Fibroblast of upper back skin (primary cell): ENCODE measurements at places on chromosomes 2 and 18.

DNA sequence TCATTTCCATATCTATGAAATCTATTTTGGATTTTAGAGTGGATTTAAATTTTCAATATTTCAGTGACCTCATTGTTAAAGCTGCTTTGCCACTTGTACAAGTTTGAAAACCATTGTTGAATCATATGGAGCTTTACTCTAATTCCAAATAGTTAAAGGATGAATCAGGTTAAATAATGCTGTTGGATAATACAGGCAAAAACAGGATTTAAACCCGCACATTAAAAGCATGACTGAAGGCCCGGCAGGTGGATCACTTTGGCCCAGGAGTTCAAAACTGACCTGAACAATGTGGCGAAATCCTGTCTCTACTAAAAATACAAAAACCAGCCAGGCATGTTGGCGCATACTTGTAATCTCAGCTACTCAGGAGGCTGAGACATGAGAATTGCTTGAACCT, 68.3 kb downstream of the RIF1 start:
- peak; percentile 35 for DNase-seq

- DNase-seq: peak; percentile 43
Measured at GRCh38 chr2:118048401-118048800, 34.5 kb upstream of the CCDC93 start.

DNA sequence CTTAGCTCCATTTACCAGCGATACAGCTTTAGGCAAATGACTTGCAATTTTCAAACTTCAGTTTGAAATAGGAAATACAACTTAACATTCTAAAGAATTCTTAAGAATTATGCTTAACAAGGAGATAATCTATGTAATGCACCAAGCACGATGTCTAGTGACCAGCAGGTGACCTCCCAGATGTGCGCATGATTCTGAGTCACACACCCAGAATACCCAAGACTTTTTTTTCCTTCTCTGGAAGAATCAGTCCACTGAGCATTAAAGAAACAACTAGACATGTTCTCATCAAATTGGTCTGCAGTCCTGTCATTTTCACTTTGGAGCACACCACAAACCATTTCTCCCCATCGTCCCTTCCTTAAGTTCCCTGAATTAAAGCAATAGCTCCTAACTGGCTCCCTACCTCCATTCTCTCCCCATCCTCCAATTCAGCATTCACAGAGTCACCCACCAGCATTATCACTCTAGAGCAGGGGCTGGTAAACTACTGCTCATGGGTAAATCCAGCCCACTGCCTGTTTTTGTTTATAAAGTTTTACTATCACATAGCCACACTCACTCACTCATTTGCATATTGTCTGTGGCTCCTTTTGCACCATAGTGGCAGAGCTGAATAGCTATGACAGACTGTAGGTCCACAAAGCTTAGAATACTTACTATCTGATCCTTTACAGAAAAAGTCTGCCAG, 13.2 kb downstream of the EVA1A start:
- peak; percentile 56 for DNase-seq

DNA sequence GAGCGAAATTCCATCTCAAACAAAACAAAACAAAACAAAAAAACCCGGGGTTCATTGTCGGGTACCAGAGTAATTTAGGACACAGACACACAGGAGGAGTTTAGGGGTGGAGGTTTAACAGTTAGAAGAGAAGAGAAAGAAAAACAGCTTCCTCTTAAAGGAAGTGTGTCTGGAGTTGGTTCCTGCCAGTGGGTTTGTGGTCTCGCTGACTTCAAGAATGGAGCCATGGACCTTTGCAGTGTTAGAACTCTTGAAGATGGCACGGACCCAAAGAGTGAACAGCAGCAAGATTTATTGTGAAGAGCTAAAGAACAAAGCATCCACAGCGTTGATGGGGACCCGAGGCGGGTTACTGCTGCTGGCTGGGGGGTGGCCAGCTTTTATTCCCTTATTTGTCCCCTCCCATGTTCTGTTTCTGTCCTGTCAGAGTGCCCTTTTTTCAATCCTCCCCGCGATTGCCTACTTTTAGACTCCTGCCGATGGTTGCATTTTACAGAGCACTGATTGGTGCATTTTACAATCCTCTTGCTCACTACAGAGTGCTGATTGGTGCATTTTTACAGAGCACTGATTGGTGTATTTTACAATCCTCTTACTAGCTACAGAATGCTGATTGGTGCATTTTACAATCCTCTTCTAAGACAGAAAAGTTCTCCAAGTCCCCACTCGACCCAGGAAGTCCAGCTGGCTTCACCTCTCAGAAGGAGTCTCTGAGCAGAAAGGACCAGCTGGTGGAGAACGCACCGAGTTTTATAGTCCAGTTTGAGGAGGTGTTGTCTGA, 28.7 kb upstream of the ATP8B1 start:
- no peak for DNase-seq

- peak; percentile 5 for DNase-seq
Measured at GRCh38 chr18:14914121-14914520, 166.1 kb downstream of the ANKRD30B start.

- no peak for DNase-seq
Measured at GRCh38 chr2:238939074-238939473, 91.2 kb downstream of the TWIST2 start.

GRCh38 chr2:218255446-218255845, 5.4 kb upstream of the GPBAR1 start:
- DNase-seq: peak; percentile 45

GRCh38 chr2:40373111-40373510, 78.8 kb downstream of the SLC8A1 start:
- DNase-seq: no peak

- DNase-seq: peak; percentile 55
Measured at GRCh38 chr2:196331851-196332250, 160.5 kb upstream of the STK17B start.

DNA sequence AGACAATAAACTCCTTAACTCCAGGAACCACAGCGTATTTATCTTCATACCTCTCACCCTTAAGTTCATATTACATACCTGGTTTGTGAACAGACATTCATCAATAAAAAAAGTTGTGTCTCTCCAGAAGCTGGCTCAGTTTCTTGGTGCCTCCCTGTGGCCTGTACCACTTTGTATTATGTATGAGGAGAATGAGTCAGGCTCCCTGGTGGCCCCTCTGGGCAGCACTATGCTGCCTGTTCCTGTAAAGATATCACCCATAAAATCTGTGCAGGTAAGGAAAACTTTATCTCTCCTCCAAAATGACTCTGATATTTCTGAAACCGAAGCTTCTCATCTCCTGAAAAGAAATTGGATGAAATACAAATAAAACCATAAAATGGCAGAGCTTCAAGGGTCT, 198.4 kb upstream of the NT5C1B start:
- no peak for DNase-seq

- DNase-seq: peak; percentile 7
Measured at GRCh38 chr2:191432121-191432520, 186.9 kb downstream of the MYO1B start.

DNA sequence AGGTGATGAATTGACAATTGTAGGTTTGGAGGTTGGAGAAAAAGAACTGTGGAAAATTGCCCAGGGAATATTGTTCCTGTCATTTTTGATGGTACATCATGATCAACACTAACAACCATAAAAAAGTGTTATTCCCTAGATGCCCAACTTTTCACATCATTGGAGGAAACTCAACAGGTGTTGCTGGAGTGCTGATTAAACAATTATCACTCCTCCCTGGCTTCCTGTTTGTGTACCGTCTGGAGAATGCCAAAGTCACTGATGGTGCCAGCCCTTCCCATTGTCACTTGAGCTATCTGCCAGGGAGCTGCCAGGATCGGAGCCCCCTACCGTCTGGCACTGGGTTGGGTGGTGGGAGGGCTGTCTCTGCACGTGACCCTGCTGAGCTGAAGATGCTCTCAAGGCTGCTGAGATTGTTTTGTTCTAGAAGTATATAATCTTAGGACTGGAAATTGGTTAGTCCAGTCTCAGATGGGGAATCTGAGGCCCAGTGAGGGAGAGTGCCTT, 156.9 kb downstream of the PRKCE start:
- no peak for DNase-seq

- no peak for DNase-seq
Measured at GRCh38 chr18:47120428-47120827, 29.9 kb downstream of the HDHD2 start.

DNA sequence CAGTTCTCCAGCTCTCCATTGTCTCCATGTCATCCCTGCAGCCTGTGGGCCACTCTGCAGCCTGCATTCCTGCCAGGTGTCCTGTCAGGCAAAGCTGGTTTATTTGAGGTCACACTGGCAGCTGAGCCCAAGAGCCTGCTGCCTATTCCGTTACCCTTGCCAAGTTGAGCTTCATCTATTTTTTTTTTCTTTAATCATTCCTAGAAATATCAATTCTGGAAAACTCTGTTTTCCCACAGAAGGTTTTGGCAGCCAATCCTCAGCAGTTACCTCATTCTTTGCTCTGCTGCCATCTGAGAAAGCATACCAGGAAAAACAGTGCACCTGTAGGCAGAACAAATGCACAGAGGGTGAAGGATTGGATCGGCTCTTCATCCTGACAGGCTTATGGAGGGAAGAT, 411.0 kb upstream of the ACVR2A start:
- DNase-seq: no peak

DNA sequence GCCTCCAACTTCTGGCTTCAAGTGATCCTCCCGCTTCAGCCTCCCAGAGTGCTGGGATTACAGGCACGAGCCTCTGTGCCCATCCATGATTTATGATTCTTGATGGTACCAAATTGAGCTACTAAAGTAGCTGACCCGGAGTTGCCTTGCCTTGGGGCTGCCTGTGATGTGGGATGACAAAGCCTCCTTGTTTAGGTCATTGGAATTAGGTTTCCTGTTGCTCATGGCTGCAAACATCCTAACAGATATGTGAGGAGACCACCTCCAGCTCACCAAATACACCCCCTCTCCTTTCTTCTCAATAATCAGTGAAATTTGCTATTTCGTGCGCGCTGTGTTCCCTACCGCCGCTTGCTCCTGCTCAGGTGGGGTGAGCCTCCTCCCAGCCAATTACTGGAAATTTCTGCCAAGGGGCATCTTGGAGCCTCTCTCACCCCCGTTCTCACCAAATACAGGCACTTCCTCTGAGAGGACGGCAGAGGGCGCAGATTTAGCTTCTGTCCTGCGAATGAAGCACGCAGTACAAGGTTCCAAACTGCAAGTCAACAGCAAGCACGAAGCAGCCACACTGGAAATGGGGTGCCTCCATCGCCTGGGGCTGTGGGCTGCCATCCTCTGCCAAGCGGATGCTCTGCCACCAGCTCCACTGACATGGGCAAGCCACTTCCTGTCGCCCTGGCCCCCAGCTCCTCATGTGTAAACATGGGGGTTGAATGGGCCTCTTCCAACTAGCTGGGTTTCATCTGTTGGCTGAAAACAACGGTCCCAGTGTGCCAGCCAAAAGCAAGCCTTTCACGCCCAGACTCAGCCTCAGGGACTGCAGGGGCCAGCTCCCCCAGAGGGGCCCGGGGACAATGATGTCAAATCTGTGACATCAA, 71.7 kb downstream of the NCAPH start:
- peak; percentile 75 for DNase-seq

DNA sequence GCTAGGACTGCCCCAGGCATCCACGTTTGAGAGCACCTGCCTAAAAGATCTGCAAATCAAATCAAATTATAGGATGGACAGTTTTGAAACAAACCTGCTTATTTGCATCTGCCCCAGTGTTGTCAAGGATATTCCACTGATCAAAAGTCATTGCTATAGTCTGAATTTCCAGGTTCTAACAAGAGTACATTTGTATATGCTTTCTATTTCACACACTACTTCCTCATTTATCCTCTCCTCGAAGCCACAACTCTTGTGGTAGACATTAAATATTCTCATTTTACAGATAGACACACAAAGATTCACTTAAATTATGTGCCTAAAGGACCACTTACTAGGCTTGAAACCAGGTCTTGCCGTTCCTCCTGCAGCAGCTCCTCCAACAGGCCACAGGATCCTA, 11.9 kb upstream of the TET3 start:
- no peak for DNase-seq

DNA sequence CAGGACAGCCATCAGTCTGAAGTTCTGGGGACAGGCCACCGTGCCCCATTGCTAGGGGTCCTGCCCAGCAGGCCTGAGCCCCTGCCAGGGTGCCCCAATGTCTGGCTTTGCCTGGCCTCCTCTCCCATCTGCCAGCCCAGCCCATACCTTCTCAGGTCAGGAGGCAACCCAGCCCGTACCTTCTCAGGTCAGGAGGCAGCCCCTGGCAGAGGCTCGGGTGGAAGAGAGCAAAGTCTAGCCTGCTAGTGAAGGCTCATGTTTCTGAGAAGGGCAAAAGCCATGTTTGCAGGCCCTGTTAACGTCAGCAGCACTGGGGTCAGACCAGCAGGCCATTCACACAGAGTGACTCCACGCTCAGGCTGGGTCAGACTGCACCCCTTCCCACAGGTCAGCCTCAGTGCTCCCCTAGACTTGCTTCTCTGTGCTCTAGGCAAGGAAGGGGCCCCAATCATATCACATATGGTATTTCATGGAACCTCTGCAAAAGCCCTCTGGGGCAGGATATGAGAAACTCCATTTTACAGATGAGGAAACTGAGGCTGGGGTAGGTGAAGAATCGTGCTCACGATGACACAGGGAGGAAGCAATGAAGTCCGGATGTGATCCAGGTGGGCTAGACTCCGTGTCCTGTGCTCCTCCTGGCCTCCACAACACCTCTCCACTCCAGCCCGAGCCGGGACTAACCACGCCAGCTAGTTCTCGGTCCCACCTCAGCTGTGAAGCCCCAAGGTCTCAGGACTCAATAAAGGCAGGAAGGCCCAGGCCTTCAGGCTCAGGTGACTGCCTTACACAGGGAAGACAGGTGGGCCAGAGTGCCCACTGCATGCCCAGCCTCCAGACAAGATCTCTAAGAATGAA, 9.5 kb downstream of the SDC1 start:
- DNase-seq: no peak

- peak; percentile 94 for DNase-seq
Measured at GRCh38 chr18:1018181-1018681, 113.6 kb downstream of the ADCYAP1 start.

DNA sequence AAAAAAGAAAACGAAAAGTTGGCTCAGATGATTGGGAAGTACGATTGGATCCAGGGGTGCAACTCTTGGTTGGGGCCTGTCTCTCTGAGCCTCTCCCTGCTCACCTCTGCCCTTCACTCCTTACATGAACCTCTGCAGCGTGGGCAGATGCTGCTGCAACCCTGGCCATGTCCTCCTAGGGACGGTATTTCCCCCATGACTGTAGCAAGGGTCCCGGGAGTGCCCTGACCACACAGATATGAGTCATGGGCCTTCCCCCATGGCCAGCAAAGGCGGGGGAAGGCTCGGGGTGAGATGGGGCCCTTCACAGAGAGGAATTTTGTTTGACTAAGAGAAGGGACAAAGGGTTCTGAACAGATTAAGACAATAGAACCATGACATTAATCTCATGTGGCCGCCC, 129.0 kb downstream of the NCK2 start:
- DNase-seq: peak; percentile 69

- DNase-seq: no peak
Measured at GRCh38 chr2:110994250-110994961, 126.3 kb upstream of the BCL2L11 start.

DNA sequence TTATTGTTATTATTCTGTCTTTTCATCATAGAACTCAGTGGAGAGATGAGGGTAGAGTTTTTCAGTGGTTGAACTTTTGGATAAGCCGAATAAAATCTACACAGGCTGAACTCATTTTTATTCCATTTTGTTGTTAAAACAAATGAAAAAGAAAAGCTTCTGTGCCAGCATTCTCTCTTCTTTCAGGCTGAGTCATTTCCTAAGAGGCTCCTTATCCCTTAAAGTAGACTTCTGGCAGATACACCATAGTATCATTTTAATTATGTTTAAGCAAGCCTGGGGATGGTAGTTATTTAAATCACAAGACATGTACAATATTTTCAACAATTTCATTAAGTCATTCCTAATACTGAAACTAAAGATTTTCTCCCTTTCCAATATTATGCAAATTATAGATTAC, 1364.0 kb upstream of the NRXN1 start:
- DNase-seq: peak; percentile 41

GRCh38 chr2:240989451-240990265, 8.8 kb upstream of the SNED1 start:
- DNase-seq: peak; percentile 14
